ENCODE measurements at places on chromosomes 1 and 21. TPM values are rescaled to one million over a fixed set of nuclear protein-coding genes. Genes with fewer than 3 reads are reported as not detected.

DNA sequence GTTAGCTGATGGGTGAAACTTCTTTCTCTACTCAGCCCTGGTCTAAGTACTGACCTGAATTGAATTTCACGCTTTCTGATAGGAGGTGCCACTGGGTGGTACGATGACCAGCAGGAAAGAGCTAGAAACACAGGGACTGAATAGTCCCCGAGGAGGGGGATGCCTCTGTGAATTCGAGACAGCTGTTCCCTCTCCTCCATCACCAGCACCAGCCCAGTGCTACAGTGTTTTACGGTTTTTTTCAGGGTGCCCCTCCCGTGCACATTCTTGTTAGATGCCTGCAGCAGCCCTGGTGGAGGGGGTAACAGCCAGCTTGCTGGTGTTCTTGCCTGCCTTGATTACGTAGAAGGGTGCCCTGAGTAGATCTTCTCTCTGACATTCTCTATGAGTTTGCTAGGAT lies 7.1 kb downstream of the HUNK start:
- no peak overlapping the region for H3K27ac ChIP-seq
- DNase-seq: no peak
- no peaks in the 10 kb centered on the region for H3K4me1 ChIP-seq
- H3K36me3 ChIP-seq: no peaks in the 10 kb centered on the region
- no peak overlapping the region for H3K4me3 ChIP-seq

DNA sequence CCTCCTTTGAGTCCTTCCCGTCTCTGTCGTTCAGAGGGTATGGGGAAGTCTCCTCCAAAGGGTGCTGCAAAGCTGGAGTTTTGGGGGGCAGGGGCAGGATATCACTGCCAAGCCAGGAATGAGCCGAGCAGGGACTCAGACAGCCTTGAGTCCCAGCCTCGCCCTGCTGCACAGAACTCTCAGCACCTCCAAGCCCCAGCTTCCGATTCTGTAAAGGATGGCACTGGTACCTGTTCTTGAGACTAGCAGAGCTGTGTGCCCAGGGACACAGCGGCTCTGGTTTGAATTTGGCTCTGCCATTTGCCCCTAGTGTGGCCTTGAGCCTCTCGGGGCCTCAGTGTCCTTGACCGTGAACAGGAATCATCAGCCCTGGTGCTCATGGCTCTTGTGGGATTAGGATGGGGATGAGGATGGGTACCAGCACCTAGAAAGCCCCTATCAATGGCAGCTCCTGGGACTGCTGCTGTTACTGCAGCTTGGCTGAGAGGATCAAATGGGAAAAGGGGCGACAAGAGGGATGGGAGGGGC lies 1.5 kb upstream of the FBLIM1 start:
- peaks cover 10% of the 10 kb centered on the region for H3K4me1 ChIP-seq
- no peak overlapping the region for H3K27ac ChIP-seq
- H3K27me3 ChIP-seq: peaks cover 41% of the 10 kb centered on the region
- no peaks in the 10 kb centered on the region for H3K36me3 ChIP-seq
- no peak for DNase-seq

DNA sequence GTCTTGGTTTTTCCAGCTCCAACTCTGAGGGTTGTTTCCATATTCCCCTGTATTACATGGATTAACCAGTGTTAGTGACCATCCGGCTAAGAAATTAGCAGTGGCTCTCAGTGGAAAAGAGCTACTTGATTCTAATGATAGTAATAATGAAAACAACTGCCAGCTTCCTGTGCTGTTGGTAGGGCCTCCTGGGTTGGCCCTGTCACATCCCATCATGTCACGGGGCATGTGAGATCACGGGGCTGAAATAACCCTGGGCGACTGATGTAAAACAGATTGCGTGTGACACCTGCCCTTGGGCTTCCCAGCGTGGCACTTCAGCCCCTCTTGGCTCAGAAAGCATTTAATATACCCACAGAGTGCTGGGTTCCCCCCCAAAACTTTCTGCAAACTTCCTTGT lies 149.0 kb downstream of the ROR1 start:
- no peak overlapping the region for H3K27ac ChIP-seq
- no peaks in the 10 kb centered on the region for H3K4me1 ChIP-seq
- H3K4me3 ChIP-seq: no peak overlapping the region

GRCh38 chr21:36966821-36967768 lies 626 bp upstream of the HLCS start:
- DNase-seq: no peak
- peak overlapping the region; percentile 67 for H3K4me3 ChIP-seq
- peaks cover 21% of the 10 kb centered on the region for H3K4me1 ChIP-seq
- peak overlapping the region; percentile 83 for H3K27ac ChIP-seq

DNA sequence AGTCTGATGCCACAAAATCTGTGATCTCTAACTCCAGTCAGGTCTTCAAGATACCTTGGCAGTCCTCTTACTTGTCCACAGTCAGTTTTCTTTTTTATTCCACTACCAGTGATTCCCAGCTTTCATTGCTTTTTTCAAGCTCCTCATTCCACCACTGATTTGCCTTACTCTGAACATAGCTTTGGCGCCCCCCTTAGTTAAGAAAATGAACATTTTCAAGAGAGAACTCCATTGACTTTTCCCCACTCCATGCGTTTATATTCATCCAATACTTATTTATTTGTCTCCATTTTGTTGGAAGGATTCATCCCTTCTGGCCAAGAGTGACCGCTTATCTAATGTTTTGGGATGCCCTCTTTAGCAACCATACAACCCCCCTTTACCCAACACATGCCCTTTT lies 33.9 kb upstream of the IPO9 start:
- DNase-seq: no peak
- peaks cover 24% of the 10 kb centered on the region for H3K4me1 ChIP-seq
- H3K27ac ChIP-seq: no peak overlapping the region
- peaks cover 5% of the 10 kb centered on the region for H3K27me3 ChIP-seq
- H3K4me3 ChIP-seq: no peak overlapping the region

GRCh38 chr1:8448911-8449661 lies 131.2 kb downstream of the SLC45A1 start:
- peaks cover 30% of the 10 kb centered on the region for H3K4me1 ChIP-seq
- H3K27ac ChIP-seq: no peak overlapping the region
- DNase-seq: no peak
- no peaks in the 10 kb centered on the region for H3K27me3 ChIP-seq
- H3K4me3 ChIP-seq: no peak overlapping the region

DNA sequence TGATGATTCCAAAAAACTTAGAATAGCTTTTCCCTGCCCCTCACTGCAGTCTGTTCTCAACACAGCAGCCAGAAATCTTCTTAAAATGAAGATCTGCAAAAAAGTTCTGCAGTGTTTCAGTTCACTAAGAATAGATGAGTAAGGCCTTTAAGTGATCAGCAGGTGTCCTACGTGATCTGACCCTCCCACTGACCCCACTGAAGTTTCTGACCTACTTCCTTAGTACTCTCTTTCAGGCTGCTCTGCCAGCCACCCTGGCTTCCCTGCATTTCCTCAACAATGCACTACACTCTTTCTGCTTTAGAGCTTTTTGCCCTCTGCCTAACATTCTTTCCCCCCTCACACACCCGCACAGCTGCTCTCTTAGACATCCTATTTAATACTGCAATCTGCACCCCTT lies 182.5 kb downstream of the AKT3 start:
- H3K4me1 ChIP-seq: no peaks in the 10 kb centered on the region
- H3K4me3 ChIP-seq: no peak overlapping the region
- peaks cover 13% of the 10 kb centered on the region for H3K36me3 ChIP-seq
- H3K27ac ChIP-seq: no peak overlapping the region

GRCh38 chr1:206608108-206608698 lies 4.1 kb downstream of the EIF2D start:
- peaks cover 32% of the 10 kb centered on the region for H3K36me3 ChIP-seq
- no peak overlapping the region for H3K4me3 ChIP-seq
- H3K27ac ChIP-seq: no peak overlapping the region
- no peaks in the 10 kb centered on the region for H3K27me3 ChIP-seq
- H3K4me1 ChIP-seq: peaks cover 36% of the 10 kb centered on the region
- peak; percentile 72 for DNase-seq

GRCh38 chr1:183418696-183419095 lies 516 bp upstream of the NMNAT2 start:
- peaks cover 19% of the 10 kb centered on the region for H3K4me1 ChIP-seq
- H3K4me3 ChIP-seq: no peak overlapping the region
- H3K27me3 ChIP-seq: peaks cover 55% of the 10 kb centered on the region
- no peaks in the 10 kb centered on the region for H3K36me3 ChIP-seq
- no peak for DNase-seq
- no peak overlapping the region for H3K27ac ChIP-seq

DNA sequence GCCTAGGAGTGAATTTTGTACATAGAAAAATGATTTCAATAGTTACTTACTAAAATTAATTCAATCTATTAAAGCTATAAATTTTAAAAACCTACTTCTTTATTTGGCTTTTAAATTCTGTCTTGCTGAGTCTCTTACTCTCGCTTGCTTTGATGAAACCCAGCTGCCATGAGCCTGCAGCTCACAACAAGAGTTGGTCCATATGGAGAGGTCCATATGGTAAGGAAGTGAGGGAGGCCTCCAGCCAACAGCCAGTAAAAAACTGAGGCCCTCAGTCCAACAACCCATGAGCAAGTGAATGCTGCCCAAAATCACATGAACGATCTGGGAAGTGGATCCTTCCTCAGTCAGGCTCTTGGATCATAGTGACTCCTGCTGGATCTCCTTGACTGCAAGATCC lies 89.9 kb upstream of the CXADR start:
- H3K27me3 ChIP-seq: no peaks in the 10 kb centered on the region
- no peak overlapping the region for H3K4me3 ChIP-seq
- no peaks in the 10 kb centered on the region for H3K4me1 ChIP-seq
- H3K36me3 ChIP-seq: no peaks in the 10 kb centered on the region

DNA sequence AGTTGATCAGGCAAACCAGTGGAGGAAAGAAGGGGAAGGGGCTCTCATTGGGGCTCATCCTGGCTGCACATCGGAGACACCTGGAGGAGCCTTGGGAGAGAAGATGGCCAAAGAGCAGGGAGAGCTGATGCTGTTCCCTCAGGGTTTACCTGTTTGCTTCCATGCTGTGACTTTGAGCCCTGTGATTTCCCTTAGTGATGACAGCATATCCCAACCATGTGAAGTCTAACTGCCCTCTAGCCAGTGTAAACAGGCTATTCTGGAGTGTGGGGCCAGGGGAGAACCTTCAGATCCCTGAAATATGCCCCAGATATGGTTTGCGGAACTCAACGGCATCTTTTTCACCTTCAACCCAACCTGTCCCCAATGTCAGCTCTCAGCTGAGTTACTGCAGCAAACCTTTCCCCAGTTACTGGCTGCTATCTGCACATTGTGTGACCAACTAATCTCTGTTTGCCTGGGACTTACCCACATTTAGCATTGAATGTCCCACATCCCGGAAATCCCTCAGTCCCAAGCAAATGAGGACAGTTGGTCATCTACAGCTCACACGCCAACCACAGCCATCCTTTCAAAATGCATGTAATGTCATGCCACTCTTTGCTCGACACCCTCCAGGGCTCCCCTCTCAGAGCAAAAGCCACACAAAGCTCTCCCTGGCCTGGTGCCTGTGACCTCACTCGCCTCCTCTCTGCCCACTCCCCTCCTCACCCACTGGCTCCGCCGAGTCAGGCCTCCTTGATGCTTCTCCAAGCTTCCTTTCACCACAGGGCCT lies 242.3 kb downstream of the KCNJ6 start:
- H3K4me1 ChIP-seq: peaks cover 3% of the 10 kb centered on the region
- H3K27ac ChIP-seq: no peak overlapping the region
- no peak overlapping the region for H3K4me3 ChIP-seq

DNA sequence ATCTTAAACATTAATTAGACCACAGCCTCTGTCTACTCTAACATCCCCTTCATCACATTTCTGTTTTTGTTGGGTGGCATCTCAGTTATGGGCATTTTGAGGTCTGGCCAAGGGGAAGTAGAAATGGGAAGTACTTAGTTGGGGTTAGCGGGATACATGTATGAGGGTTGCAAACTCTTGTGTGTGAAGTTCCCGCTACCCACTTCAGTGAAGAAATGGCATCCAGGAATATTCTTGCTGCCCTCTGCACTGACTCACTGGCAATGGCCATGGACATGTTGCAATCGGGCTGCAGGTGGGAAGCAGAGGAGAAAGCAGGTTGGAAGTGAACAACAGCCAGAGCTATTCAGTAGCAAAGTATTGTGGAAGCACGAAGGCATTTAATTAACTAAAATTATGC lies 7.4 kb downstream of the CD48 start:
- H3K27me3 ChIP-seq: no peaks in the 10 kb centered on the region
- peaks cover 65% of the 10 kb centered on the region for H3K36me3 ChIP-seq
- H3K27ac ChIP-seq: peak overlapping the region; percentile 68
- no peak for DNase-seq
- peak overlapping the region; percentile 51 for H3K4me3 ChIP-seq

DNA sequence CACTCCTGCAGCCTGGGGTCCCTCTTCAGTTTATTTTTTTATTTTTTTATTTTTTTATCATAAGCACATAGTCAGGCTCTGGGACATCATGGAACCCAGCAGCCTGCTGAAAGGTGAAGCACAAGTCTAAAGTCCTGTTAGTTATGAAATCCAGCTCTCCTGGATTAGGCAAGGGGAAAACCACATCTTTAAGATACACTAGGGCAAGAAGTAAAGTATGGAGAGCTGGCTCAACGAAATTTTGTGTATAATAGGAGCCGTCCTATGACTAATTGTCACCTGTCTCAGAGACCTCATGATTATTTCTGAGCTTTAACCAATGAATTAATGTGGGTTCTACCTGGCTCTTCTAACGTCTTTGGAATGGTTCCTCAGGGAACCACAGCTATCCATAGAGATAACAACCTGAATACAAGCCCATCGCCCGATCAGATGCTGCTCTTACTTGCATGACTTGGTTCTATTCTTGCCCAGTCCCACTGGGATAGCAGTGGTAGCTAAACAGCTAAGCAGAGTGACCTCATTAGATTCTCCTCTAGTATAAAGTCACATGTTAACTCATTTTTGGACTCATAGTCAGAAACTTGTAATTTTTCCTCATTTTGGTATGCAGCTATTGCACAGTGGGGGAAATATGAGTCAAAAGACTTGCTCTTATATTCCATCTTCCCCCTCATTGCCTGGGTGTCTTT lies 122.7 kb downstream of the LMO4 start:
- H3K27ac ChIP-seq: no peak overlapping the region
- no peak overlapping the region for H3K4me3 ChIP-seq
- H3K27me3 ChIP-seq: peaks cover 2% of the 10 kb centered on the region
- DNase-seq: no peak
- no peaks in the 10 kb centered on the region for H3K4me1 ChIP-seq

GRCh38 chr1:15843826-15844572 lies 3.5 kb upstream of the SPEN start:
- H3K27me3 ChIP-seq: no peaks in the 10 kb centered on the region
- no peak overlapping the region for H3K4me3 ChIP-seq
- DNase-seq: no peak
- H3K27ac ChIP-seq: no peak overlapping the region

- H3K4me1 ChIP-seq: peaks cover 12% of the 10 kb centered on the region
- H3K36me3 ChIP-seq: no peaks in the 10 kb centered on the region
- no peaks in the 10 kb centered on the region for H3K27me3 ChIP-seq
- DNase-seq: no peak
- no peak overlapping the region for H3K27ac ChIP-seq
These were observed 309.9 kb downstream of the ADGRL2 start for GRCh38 chr1:82110366-82111254.

GRCh38 chr1:69920426-69920825 lies 285.0 kb downstream of the LRRC40 start:
- H3K27me3 ChIP-seq: no peaks in the 10 kb centered on the region
- no peak for DNase-seq
- no peak overlapping the region for H3K4me3 ChIP-seq
- no peaks in the 10 kb centered on the region for H3K4me1 ChIP-seq

PPIAL4G gene
- 0.60 TPM for total RNA-seq

ATP1A4 gene
- total RNA-seq: not detected

MNDA gene
- total RNA-seq: not detected

FCGR1A gene
- not detected for total RNA-seq

KNCN gene
- total RNA-seq: not detected

C1orf94 gene
- total RNA-seq: not detected

DMBX1 gene
- not detected for total RNA-seq

ELAVL4 gene
- total RNA-seq: not detected

SV2A gene
- total RNA-seq: 25.4 TPM

DVL1 gene
- 30.7 TPM for total RNA-seq

Measured in activated CD8-positive, alpha-beta T cell treated with anti-CD3 and anti-CD28 coated beads, Interleukin-2, amount 10 ng/mL, durations not matched to agents 7 days and 5 days (primary cell).